ENCODE measurements at places on chromosomes 7 and 10.

- no peak for DNase-seq
Observed at GRCh38 chr7:150375662-150376521, 3.2 kb upstream of the ZNF775 start.

DNA sequence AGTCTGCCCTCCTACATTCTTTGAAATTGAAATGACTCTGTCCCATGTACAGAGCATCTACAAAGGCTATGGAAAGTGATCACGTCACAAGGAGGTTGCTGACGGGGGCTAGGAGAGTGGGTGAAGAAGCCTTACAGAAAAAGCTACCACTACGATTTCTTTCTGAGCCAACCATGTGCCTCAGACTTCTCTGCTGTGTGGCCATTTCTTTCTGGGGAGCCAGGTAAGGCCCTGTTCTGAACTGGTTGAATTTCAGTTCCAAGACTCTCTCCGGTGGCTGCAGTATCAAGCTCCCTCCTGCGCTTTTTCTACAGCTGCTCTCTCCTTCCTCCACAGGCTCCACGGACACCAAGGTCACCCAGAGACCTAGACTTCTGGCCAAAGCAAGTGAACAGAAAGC lies 112.5 kb upstream of the PRSS1 start:
- no peak for DNase-seq

DNA sequence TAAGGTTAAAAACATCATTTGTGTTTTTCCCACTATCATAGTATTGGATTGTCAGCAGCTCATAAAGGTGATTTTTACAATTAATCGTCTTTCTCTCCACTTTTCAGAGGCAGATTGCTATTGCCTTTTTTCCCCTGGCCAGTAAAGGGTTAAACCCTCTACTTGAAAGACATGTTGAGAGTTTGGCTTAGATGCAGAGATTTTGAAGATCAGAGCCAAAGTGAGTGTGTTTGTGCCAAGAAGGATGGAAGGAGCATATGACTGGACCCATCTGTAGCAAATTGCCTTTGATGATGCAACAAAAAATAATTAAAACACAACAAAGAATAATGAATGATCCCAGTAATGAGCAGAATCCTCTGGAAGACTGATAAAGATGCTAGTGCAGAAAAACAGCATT lies 373.1 kb downstream of the MALRD1 start:
- no peak for DNase-seq

DNA sequence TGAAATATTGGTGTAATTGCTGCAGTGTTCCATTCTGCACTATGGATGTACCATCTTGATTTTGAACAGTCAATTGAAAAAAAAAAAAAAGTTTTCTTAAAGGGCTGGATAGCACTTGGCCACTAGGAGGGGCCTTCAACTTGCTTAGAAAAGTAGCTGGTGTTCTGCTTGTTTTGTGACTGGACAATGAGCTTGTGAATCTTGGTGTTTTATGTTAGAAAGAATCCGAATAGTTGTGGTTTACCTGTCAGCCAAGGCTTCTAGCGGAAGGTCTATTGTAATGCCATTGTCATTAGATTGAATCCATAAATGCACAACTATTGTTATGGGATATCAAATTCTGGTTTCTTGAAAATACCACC lies 77.1 kb downstream of the BMPER start:
- DNase-seq, result no peak

GRCh38 chr7:47047384-47047783 lies 534.5 kb downstream of the TNS3 start:
- no peak for DNase-seq

- no peak for DNase-seq
Observed at GRCh38 chr10:6247041-6247712, 44.4 kb downstream of the PFKFB3 start.

DNA sequence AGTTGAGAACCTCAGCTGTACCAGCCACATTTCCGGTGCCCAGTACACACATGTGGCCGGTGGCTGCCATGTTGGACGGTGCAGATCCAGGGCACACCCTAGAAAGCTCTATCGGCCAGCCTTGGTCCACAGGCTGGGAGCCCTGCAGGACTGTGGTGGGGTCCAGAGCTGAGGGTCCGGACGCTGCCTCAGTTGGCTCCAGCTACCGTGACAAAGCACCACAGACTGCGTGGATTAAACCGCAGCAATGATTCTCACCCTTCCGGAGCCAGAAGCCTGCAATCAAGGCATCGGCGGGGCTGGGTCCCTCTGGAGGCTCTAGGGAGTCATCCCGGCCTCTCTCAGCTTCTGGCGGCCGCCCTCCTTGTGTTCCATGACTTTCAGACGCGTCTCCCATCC lies 50.1 kb downstream of the PDGFA start:
- DNase-seq, result no peak

DNA sequence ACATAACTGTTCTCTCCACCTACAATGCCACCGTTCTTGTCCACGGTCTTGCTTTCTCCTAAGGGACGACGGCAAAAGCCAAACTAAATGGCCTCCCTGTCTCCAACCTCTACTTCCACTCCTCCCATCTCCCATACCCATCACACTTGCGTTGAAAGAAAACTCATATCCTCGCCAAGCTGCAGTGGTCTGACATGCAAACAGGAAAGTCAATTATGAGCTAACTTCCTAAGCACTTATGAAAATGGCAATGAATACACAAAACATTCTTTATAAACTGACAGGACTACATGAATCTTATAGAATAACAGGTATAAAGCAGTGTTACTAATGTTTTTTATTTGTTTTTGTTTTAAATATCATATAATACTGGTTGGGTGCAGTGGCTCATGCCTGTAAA lies 46.4 kb downstream of the TYW1B start:
- DNase-seq, result no peak

- DNase-seq, result no peak
Observed at GRCh38 chr7:114293289-114294012, 121.2 kb upstream of the FOXP2 start.

- no peak for DNase-seq
Observed at GRCh38 chr10:92849576-92850090, 1.3 kb downstream of the EXOC6 start.

- DNase-seq, result no peak
Observed at GRCh38 chr7:601595-602340, 82.1 kb upstream of the PDGFA start.

DNA sequence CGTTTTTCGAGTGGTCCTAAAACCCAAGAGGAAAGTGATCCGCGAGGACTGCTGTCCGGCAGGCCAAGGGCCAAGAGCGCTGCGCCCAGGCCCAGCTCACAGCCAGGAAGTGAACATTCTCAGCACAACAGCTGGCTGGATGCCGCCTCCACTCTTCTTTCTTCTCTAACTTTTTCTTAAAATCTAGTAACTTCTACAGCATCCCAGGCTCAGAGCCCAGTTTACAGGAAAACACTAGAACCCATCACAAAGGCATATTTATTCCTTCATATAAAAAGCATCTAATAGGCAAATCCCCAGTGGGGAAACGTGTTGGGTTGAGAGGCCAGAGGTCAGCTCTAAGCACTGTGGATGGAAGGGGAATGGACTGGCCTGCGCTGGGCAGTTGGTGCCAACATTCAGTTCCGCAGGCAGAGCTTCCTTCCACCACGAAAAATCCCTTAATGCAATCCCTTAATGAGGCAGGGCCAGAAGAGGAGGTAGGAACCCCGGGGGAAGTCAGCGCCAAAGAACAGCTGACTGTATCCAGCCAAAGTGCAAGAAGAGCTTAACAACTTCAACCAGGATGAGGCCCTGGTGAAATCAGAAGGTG lies 74.8 kb downstream of the ZRANB1 start:
- DNase-seq, result peak; percentile 74

GRCh38 chr7:96127746-96128145 lies 194.2 kb downstream of the SLC25A13 start:
- no peak for DNase-seq

DNA sequence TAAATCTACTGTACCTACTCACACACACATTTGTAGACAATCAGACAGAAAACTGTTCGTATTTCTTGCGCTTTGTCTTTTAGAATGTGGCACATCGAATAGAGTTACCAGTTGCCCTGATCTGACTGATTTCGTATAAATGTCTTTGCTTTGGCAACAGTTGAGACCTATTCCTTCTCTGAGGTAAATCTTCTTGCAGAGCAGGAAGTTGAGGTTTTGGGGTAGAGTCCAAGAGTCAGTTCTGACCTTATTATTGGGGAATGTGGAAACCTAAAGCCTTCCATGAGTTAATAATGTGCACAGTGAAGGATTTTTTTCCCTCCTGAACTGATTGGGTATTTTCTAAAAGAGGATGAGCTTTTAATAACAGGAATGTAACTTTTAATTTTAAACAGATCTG lies 135.3 kb downstream of the KIAA1217 start:
- DNase-seq, result no peak

DNA sequence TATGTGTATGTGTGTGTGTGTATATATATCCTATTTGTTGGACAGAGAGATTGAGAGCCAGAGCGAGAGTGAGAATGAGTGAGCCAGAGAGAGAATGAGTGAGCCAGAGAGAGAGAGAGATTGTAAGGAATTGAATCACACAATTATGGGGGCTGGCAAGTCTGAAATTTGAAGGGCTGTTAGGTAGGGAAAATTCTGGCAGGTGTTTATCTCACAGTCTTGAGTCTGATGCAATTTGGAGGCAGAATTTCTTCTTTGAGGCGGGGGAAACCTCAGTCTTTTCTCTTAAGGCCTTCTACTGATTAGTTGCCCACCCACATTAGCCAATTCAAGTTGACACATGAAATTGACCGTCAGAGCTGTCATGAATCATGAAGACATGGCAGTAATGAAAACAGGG lies 41.0 kb upstream of the WASL start:
- DNase-seq, result no peak

DNA sequence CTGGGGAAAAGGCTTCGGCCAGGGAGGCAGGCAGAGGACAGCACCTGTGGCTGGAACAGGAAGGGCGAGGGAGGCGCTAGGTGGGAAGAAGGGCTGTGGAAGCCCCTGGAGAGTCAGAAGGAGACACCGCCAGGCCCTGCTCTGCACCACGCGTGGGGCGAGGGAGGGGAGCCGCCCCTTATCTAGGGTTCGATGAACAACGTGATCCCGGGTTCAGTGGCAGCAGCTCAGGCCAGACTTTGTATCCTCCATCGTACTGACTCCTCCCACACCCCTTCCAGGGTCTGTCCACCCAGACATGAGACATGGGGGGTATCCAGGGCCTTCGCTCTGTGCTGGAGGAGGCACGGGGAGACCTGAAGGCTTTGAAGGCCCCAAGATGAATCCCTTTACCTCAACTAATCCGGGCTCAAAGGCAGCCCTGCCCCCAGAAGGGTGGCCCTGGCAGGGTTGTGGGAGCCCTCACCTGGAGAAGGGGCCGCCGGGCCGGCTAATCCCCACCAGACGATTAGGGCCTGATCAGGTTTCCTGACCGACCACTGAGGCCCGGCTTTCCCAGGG lies 110.8 kb downstream of the PDGFA start:
- no peak for DNase-seq

GRCh38 chr7:101957744-101958525 lies 140.5 kb downstream of the CUX1 start:
- no peak for DNase-seq

- DNase-seq, result no peak
Observed at GRCh38 chr7:102450242-102450641, 14.4 kb downstream of the ALKBH4 start.

Data from tibial nerve (tissue), 4 donors.